ENCODE measurements at places on chromosomes 1 and 21.

DNA sequence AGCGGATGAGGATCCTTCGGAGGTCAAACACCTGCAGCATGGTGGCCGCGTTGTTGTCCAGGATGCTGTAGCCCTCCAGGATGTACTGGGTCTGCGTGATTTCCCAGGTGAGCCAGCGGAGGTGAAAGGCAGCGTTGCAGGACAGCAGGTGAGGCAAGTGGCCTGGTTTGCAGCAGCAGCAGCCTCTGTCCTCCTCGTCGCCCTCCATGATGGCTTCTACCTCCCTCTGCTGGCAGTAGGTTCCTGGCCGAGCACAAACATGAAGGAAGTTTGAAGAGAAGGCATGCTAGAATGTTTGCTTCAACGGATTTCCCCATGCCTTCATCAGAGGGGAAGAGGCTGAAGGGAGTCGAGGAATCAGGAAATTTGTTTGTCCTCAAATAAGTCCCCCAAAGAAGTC is 74.7 kb downstream of the NTPCR start:
- peak; percentile 29 for DNase-seq

DNA sequence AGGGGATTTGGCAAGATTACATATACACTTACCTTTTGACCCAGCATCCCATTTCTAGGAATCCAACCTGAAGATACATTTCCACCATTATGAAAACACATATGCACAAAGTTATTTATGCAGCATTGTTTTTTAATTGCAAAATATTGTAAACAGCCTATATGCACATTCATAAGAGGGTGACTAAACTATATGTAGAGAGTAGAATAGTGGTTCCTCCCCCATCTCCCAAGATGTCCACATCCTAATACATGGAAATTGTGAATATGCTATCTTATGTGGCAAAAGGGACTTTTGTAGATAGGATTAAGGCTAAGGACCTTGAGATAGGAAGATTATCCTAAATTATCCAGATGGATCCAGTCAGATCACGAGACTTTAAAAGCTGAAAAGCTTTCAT is 91.6 kb downstream of the CLEC20A start:
- DNase-seq = no peak

DNA sequence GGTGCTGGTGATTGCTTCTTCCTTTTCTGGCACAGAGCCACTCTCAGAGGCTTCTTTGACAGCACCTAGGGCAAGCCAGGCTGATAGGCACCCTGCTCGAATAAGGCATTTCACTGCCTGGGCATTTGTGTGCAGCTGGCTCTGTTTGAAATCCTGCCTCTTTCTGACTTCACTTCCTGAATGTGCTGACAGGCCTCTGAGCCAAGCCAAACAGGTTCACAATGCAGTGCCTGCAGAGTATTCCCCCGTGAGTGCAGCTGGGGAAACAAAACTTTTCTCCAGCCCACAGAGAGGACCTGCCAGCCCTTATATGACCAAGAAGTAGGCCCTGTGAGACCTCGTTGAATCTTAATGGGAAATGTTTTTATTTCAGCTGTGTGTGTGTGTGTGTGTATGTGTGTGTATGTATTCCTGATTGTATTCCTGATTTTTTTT is 10.4 kb downstream of the JUN start:
- DNase-seq = peak; percentile 88

DNA sequence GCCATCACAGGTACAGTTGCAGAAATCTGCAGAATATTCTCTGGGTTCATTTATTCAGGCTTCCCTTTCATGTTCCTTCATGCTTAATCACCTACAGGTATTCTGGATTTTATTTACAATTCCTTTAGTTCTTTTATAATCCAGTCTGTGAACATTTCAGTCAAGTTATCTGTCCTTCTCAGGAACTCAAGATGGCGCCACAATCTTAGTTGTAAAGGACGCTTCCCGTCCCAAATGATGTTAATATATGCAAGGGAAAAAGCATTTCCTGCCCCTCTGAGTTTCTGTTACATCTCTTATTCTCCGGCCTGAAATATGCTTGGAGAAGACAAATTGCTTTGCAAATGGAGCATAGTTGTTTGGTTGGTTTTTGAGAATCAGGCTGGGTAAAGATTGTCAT is 19.3 kb downstream of the F3 start:
- peak; percentile 78 for DNase-seq

GRCh38 chr1:26575348-26575747 is 45.8 kb downstream of the RPS6KA1 start:
- no peak for DNase-seq

DNA sequence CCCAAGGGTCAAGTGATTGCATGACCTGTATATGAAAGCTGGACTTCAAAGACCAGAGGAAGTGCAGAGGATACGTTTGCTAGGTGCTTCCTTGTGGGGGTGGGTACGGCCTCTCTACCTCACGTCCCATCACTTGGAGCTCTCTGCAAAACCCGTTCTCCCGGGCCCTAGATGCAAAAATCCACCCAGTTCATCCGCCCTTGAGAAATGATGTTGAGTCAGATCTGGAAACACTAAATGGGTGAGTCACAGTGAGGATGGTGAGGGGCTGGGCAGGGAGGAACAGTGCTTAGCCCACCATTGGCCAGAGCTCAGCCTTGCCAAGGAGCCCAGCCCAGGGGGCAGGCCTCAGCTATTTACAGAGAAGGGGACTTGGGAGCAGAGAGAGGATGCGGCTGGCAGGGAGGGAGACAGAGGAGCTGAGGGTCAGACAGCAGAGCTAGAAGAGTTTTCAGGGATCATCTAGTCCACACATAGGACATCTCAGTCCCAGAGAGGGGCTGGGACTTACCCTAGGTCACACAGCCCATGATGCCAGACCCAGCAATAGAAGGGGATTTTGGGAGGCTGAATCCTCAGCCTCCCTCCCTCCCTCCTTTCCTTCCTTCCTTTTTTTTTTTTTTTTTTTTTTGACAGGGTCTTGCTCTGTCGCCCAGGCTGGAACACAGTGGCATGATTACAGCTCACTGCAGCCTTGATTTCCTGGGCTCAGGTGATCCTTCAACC is 14.6 kb downstream of the ARHGEF10L start:
- DNase-seq = peak; percentile 90

DNA sequence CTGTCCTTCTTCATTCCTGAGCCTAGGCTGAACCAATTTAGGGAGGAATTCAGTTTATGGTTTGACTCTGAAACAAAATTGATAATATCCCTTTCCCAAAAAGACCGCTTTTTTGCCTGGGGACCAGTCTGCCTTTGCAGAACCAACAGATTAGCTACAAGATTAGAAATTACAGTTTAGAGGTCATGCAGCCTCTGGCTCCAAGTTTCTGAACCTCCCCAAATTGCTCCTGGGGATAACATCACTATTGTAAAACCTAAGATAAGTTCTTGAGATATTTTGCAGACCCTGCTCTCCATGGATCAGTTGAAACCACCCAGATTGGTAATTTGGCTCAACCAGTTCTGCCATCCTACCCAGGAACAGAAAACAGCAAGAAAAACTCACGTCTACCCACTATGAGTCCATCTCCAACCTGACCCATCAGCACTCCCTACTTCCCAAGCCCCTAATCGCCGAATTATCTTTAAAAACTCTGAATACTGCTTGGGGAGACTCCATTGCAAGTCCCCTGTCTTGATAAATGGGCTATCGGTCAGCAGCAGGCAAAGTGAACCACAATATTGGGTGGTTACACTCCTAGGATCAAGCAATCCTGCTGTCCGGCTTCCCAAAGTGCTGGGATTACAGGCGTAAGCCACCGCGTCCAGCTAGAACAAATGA is 605 bp upstream of the RABGGTB start:
- DNase-seq = no peak

Data from fibroblast of skin of scalp (primary cell).